SK-N-DZ (cell line): ENCODE measurements at places on chromosomes 1 and 21.

DNA sequence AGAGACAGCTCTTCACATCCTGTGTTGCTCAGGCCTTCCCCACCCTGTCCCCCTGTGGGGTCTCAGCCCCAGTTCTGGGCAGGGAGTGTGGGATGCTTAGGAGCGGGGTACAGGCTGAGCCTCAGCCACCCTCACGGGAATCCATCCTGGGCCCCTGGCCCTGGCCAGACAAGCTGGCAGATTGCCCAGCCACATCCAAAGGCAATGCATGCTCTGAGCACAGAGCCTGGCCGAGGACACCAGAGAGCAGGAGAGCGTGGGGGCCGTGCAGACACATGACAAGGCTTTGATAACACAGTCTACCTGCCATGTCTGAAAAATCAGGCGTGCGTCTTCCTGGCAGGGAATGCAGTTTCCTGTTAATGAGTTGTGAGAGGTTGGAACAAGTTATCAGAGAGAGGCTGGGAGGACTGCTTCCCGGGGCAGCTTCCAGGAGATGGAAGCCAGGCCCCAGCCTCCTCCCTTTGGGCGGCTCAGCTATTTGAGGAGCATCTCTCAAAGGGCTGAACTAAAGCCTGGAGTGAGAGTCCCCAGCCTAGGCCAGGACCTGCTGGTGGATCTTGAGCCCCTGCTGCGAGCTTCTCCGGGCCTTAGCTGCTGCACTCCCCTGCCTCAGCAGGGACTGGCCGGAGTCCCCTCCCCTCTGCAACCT, 72.2 kb upstream of the SELENON start:
- peak; percentile 88 for DNase-seq

DNA sequence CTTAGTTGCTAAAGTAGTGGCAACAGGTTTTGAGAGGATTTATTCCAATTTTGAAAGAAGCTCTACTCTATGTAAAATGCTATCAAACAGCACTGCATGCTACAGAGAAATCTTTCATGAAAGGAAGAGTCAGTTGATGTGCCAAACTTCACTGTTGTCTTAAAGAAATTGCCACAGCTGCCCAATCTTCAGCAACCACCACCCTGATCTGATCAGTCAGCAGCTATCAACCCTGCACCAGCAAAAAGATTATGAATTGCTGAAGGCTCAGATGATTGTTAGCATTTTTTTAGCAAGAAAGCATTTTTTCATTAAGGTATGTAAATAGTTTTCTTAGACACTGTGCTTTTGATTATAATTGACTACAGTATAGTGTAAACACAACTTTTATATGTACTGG, 49.6 kb downstream of the SLC9C2 start:
- no peak for DNase-seq

- no peak for DNase-seq
Measured at GRCh38 chr1:203692565-203693470, 66.2 kb downstream of the ATP2B4 start.

- no peak for DNase-seq
Measured at GRCh38 chr1:67843746-67844145, 10.5 kb upstream of the GNG12 start.

- DNase-seq = no peak
Measured at GRCh38 chr1:90007979-90008404, 13.1 kb downstream of the ZNF326 start.
